ENCODE measurements at places on chromosomes 2 and 18.

- no peak for DNase-seq
Measured at GRCh38 chr18:49580279-49580678, 18.4 kb downstream of the LIPG start.

DNA sequence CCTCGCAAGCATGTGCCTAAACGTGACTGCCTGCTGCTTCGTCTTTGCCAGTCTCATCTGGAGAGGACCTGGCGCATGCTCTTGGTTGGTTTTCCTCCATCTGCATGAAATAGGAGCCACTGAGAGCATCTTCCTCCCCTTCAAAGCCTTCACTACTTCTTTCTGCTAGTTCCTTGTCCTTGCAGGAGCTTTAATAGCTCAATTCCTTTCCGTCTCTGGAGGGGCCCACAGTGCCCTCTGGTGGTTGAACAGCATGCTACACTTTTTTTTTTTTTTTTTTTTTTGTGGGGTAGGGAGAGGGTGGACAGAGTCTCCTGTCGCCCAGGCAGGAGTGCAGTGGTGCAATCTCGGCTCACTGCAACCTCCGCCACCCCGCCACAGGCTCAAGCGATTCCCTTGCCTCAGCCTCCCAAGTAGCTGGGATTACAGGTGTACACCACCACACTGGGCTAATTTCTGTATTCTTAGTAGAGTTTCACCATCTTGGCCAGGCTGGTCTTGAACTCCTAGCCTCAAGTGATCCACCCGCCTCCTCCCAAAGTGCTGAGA lies 59.6 kb downstream of the SP110 start:
- peak; percentile 55 for DNase-seq

- peak; percentile 56 for DNase-seq
Measured at GRCh38 chr2:88690591-88691338, 708 bp upstream of the RPIA start.

- no peak for DNase-seq
Measured at GRCh38 chr18:55605733-55606338, 17.8 kb upstream of the TCF4 start.

DNA sequence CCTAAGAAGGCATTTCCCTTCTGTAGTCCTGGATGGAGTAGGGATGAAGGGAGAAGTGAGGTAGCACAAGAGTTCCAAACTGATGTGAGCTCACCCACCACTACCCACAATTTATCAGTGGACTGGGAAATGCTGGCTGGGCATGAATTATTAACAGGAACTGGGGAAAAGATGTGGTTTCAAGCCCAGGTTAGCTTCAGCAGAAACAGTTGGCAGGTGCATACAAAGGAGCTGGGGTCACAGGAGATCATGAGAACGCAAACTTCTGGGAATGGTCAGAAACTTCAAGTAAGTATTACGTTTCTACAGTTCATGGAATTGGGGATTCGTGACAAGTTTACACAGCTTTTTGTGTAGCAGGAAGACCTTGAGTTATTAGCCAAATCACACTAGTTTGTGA lies 5.4 kb downstream of the CCDC141 start:
- DNase-seq = no peak

- DNase-seq = no peak
Measured at GRCh38 chr2:145203891-145204290, 684.0 kb upstream of the ZEB2 start.

DNA sequence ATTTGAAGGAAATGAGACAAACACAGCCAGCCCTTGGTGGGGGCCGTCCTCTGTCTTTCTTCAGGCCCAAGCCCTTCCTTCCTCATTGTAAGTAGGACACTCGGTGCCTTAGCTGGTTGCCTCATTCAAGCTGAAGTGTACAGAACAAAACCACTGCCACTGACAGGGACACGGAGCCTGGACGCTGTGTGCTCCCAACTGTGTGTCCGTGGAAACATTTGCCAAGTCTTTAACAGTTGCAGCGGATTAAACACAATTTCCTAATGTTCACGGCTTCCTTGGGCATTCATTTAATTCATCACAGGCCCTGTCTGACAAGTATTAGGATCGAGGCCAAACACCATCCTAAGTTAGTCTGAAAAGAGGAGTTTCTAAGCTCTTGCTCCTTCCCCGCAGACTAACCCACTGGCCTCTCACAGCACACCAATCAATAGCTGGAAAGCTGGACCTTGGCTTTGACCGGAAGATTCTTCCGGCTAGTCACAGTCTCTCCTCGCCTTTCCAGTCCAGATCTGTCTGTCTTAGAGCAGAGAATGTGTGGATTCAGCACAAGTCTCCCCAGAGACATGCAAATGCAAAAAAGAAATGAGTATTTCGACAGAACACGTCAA lies 68.7 kb upstream of the ACSL3 start:
- no peak for DNase-seq

- no peak for DNase-seq
Measured at GRCh38 chr2:48397846-48398245, 132.1 kb upstream of the STON1 start.

- no peak for DNase-seq
Measured at GRCh38 chr2:8116661-8117060, 565.2 kb upstream of the ID2 start.

- no peak for DNase-seq
Measured at GRCh38 chr2:221443645-221444044, 128.5 kb downstream of the EPHA4 start.

DNA sequence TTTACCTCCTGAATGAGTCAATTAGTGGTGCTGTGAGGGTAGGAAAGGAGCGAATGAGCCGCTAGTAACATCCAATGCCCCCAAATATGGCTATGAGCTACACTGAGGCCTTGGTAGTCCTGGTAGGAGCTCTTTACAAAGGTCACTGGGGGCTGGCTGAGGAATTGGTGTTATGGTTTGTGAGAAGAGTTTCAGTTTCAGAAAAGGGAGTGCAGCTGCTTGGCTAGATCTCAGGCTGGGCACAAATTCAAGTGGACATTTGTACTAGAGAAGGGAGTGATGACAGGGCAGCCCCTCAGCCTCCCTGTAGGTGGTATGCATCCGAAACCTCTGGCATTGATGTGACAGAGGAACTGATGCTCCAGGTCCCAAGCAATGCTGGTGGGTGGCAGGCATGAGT lies 13.9 kb upstream of the PAIP2B start:
- DNase-seq = no peak

- no peak for DNase-seq
Measured at GRCh38 chr18:39666541-39666940, 2100.9 kb upstream of the CELF4 start.

- DNase-seq = no peak
Measured at GRCh38 chr2:224444021-224444420, 42.1 kb upstream of the FAM124B start.

- no peak for DNase-seq
Measured at GRCh38 chr2:160551259-160551658, 57.7 kb upstream of the RBMS1 start.

DNA sequence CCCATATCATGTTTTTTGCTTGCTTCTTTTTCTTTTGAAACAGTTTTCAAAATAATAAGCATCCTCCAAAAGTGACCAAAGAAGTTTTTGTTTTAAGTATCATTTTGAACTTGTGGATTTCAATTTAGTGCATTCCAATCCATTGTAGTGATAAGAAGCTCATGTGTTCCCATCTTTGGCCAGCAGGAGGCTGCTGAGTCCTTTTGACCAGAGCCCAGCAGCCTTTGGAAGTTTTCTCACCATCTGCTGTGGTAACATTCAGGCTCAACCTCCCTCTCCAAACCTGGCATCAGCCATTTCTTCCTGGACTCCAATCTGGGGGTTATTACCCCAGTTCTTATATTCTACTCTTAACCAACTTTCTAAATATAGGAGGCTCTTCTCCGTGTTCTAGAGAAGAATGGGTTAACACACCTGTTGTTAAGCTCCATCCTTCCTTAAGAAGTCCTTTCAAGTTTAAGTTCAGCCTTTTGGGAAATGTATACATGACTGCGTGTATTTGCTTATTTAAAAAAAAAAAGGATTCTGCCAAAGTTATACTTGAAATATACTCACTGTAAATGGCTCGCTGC lies 39.0 kb upstream of the MAL start:
- DNase-seq = peak; percentile 46

GRCh38 chr2:63078852-63079606 lies 28.4 kb downstream of the OTX1 start:
- DNase-seq = peak; percentile 14

DNA sequence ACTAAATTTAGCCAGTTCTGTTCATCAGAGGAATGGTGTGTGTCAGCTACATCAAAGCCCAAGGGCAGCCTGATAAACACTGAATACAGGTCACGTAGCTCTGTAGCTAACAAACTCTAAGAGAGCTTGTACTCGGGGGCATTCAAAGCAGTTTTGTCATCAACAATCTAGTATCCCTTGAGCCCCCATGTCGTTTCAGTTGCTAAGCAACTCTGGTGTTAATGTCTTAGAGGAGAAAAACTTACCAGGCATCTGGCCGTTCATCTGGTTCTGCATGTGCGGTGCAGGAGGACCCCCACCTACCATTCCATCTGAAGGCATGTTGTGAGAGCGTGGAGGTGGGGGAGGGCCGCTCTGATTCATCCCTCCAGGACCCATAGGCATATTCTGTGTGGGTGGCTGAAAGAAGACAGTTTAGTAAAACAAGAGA lies 33.1 kb downstream of the SS18 start:
- no peak for DNase-seq

GRCh38 chr2:28401948-28402550 lies 9.4 kb downstream of the FOSL2 start:
- no peak for DNase-seq

- no peak for DNase-seq
Measured at GRCh38 chr18:48023334-48024008, 93.0 kb upstream of the SMAD2 start.

DNA sequence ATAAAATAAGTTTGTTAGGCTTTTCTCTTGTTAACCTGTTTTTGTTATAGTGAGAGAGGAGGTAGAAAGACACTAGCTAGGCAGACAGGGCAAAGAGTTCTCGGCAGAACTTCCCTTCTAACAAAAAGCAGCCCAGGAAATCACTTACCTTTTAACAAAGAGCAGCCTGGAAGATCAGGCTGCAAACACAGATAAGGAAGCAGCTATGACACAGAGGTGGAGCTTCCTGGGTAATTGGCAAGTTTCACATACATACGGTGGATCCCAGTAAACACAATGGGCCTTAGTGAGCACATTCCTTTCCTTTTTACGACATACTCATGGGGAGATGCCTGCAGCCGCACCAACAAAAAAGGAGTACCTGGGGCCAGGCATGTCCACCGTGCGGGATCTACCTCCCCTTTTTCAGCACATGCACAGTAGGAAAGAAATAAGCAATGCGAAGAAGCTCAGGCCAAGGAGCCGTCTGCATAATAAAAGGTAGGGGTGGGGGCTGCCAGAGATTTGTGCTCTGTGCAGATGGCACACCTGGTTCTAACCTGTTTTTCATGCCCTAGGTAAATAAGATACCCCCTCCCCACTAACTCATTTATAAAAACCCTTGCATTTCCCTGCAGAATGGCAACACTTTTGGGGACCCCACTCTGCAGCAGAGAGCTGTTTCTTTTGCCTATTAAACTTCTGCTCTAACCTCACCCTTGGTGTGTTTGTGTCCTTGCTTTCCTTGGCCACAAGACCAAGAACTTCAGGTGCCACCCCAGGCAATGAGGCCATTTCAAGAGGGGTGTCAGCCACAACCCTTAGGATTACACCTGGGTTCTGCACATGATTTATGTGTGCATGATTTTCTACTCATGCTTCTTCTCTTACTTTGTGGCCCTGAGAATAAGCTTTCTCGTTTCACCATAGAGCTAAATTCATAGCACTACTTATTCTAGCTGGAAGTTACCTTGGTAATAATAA lies 26.5 kb downstream of the MDH1 start:
- DNase-seq = no peak

DNA sequence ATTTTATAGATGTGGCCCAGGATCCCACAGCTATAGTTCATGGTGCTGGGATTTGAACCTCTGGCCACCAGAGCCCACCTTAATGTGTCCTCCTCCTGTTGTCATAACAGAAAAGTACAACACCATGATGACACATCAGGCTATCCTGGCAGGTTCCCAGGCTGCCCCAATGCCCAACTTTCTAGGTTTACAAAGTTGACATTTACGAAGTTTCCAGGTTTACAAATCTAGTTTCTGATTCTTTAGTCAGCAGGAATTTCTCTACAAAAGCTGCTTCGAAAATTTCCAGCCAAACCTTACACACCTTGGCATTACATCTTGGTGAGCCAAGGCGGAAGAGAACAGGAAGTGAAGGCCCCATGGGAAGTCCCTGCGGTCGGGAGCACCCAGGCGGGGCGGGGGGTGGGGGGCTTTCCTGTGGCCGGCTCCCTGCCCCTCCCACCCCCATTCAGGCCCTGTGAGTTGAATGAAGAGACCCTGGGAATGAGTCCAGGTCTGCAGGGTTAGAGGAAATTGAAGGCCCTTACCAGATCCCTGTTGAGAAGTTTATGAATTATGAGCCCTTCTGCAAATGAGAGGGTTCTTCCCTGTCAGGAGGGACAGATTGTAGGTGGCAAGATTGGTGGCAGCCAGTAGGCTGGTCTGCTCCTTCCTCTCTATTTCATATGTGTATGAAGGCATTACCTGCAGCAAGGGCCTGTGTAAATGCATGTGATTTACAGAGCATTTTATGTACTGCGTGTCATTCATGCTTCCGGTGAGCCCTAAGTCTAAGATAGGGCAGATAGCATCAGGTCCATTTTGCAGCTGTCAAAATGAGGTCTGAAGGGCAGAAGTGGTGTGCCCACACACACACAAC lies 11.1 kb upstream of the IL1RN start:
- DNase-seq = peak; percentile 32

DNA sequence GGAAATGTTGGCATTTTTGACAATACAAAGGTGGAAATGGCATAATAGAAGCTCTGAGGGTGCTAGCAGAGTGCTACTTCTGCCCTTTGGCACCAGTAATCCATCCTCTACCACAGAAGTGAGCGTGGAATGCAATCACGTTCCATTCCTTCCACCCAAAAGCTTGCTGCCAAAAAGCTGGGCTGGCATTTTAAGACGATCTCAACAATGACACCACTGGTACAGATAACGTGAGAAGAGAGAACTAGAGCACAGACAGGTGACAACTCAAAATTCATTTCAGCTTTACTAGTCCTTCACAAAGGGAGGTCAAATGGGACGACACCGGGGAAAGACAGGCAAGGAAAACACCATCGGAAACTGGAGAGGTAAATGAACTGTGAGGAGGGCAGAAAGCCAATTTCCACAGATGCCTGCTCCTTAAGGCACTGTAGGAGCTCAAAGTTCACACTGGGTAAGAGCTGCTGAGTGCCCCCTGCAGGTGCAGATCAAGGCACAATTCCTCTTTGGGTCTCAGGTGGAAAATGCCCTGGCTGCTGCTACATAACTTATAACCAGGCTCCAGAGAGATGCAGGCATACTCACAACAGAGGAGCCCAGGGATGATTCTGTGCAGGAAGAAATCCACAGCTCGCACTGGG lies 50.7 kb upstream of the RNU4ATAC start:
- no peak for DNase-seq

- no peak for DNase-seq
Measured at GRCh38 chr2:9310377-9310776, 103.8 kb downstream of the ASAP2 start.

- no peak for DNase-seq
Measured at GRCh38 chr2:227615906-227616305, 1.3 kb upstream of the SCYGR3 start.

All from stimulated activated naive CD8-positive, alpha-beta T cell treated with anti-CD3 and anti-CD28 coated beads, Interleukin-15, Interleukin-2, amounts not matched to agents 100 U/mL and 50 U/mL, for 24 hours (primary cell).